Stimulated activated CD4-positive, alpha-beta T cell treated with anti-CD3 and anti-CD28 coated beads, Interleukin-15, amount 100 ng/mL, for 24 hours (primary cell): ENCODE measurements at places on chromosomes 16 and 17.
A peak's percentile ranks its signal among the peaks of the same experiment; 100 is the strongest.

DNA sequence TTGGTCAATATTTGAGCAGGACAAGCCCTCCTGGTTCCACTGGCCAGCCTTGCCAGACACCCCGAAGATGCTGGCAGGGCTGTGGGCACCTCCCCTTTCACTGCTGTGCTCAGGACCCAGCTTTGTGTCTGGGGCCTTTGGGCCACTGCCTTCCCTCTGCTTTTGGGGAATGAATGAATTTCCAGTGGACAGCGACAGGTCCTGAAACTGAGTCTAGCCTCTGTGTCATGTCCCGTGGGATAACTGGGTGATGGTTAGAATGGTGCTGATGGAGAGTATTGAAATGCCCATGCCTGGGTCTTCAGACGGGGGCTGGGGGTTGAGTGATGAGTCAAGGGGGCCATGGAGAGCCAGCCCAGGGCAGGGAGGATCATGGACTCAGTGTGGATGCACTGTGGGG, 135.8 kb downstream of the FOXL1 start:
- DNase-seq: no peak

GRCh38 chr17:13266606-13267005, 248.8 kb upstream of the ELAC2 start:
- no peak for DNase-seq

DNA sequence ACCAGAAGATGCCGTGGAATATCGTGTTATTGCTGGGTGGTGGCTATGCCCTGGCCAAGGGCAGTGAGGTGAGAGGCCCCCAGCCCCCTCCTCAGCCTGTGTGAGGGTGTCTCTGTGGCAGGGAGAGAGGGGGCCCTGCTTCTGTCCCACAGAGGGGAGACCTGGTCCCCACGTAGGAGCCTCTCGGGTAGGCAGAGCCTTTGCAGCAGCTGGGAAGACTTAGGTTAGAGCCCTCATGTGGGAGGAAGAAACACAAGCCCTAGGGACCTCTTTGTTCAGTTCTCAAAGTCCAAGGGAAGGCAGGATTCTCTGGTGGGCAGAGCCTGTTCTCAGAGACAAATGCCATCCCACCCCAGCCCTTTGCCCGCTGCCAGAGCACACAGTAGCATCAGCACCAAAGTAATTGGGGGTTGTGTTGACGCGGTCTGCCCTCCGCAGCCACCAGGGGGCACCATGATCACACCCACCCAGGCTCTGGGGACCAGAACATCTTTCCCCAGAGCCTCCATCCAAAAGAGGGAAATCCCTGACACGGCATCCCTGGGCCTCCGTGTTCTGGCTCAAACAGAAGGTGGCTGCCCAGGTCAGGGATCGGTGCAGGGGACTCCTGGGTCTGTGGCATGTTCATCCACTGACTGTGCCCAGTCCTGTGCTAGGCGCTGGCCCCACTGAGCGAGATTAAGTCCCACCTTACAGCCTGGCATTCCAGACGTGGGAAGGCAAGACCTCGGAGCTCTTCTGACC, 11.5 kb upstream of the FOXN1 start:
- DNase-seq: peak; percentile 86

- no peak for DNase-seq
Measured at GRCh38 chr16:62562121-62562520, 525.9 kb upstream of the CDH8 start.

DNA sequence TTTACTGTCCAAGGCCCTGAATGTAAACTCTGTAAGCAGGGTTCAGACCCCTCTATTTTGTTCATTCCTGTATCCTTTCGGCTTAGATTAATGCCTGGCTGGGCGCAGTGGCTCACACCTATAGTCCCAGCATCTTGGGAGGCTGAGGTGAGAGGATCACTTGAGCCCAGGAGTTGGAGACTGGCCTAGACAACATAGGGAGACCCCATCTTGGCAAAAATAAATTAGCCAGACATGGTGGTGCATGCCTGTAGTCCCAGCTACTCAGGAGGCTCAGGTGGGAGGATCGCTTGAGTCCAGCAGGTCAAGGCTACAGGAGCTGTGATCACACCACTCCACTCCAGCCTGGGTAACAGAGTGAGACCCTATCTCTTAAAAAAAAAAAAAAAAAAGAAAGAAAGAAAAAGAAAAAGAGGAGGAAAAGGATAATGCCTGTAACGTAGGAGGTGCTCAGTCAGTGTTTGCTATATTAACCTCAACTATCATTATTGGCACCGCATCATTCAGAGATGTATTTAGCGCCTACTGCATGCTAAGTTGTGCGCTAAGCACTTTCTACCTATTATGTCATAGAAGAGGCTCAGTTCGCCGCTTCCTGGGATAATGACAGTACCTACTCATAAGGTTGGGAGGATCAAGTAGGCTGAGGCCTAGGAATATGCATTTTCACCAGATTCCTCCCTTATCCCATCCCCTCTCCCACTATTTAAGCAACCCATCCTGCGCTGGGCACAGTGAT, 5.0 kb downstream of the SOCS1 start:
- peak; percentile 46 for DNase-seq

DNA sequence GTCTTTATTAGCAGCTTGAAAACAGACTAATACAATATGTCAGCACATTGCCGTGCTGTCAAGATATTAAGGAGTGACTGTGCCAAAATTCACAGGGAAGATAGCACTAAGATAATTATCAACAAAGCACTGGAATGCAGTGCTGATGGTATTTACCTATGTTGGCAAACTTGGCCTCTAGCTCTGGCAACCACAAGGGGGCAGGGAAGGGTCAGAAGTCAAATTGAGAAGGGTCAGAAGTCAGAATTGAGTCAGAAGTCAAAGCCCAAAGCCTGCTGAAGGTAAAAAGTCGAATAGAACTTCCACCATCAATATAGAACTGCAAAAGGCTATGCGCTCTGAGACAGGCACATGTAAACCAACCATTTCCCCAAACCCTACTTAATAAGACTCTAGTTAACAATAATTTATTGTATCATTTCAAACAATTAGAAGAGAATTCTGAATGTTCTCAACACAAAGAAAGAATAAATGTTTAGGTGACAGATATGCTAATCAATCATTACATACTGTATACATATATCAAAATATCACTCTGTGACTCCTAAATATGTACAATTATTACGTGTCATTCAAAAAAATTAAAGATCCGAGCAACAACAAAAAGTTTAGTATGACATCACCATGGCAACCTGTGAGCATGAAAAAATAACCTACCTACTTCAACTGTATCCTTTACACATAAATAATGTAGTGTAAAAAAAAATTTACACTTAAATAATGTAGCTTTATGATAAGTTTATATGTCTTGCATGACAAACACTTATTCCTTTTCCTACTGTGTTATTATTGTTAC, 916.1 kb downstream of the KCNJ2 start:
- DNase-seq: peak; percentile 21

DNA sequence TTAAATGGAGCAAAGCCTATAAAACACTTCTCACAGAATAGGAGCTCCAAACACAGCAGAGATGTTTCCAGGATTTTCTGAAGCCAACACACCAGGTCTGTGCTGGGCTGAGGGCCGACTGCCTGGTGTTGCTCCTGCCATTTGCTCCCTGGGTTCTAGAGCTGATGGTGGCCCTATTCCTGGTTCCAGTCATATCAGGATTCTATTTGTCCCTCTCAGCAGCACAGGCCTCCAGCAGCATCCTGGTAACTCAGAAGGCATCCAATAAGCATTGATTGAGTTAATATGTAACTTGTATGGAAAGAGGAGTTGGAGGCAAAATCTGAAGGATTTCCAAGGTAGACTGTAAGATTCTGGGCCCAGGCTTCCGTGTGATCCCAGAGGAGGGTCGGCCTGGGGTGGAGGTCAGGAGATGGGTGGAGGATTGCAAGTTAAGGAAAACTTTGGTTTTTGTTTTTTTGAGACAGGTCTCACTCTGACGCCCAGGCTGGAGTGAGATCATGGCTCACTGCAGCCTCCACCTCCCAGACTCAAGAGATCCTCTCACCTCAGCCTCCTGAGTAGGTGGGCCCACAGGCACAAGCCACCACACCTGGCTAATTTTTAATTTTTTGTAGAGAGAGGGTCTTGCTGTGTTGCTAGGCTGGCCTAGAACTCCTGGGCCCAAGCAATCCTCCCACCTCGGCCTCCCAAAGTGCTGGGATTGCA, 5.7 kb downstream of the NUPR1 start:
- DNase-seq: no peak

DNA sequence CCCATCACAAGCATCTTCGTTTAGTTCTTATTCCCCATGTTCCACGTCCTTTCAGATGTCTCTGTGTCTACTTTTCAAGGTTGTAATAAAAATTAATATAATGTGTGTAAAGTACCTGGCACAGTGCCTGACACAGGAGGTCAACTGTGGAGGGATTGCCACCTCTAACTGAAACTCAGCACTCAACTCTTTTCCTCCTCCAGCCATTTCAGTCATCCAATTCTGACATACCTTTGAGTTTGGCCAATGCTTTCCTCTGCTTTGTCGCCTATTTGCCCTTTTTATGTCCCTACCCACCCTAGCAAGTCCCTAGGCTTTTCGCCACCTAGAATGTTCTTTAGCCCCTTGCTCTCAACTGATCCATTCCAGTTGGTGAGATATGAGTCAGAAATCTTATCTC, 1.6 kb downstream of the UBE2Z start:
- DNase-seq: no peak

DNA sequence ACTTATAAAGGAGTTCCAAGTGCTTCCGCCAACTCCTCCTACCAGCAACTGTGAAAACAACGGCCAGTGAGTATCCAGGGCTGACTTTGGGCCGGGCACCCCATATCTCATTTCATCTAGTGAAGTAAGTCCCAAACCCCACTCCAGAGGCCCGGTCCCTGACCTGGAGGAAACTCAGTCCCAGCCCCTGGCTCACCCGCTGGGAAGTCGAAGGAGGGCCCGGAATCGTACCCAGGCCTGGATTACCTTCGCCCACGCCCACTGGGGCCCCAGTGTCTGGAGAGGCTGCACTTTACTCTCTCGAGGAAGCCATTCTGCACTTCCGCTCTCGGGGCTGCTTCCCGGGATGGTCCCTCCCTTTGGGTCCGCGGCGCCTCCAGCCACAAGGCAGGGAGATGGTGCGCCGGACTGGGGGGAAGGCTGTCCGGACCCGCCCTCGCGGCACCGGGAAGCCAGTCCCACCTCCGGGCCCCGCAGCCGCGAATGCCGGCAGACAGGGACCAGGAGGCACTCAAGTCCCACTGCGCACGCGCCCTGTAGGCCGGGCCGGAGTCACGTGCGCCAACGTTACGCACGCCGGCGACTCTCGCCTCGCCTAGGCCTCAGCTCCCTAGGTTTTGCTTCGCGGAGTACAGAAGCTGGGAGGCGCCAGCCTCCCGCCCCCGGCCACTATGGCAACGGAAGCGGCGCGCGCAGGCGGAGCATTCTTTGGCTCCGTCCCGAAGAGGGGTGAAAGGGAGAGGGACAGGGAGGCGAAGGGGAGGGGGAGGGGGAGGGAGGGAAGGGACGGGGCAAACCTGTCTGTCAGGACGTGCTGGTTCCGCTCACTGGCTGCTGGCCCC, at the start of gene CMTR2:
TSS of gene CMTR2 (minus strand) at position 513 of the 842 bp plus-strand sequence. CDS start 3,482 bp downstream, outside the sequence.
- peak; percentile 95 for DNase-seq

DNA sequence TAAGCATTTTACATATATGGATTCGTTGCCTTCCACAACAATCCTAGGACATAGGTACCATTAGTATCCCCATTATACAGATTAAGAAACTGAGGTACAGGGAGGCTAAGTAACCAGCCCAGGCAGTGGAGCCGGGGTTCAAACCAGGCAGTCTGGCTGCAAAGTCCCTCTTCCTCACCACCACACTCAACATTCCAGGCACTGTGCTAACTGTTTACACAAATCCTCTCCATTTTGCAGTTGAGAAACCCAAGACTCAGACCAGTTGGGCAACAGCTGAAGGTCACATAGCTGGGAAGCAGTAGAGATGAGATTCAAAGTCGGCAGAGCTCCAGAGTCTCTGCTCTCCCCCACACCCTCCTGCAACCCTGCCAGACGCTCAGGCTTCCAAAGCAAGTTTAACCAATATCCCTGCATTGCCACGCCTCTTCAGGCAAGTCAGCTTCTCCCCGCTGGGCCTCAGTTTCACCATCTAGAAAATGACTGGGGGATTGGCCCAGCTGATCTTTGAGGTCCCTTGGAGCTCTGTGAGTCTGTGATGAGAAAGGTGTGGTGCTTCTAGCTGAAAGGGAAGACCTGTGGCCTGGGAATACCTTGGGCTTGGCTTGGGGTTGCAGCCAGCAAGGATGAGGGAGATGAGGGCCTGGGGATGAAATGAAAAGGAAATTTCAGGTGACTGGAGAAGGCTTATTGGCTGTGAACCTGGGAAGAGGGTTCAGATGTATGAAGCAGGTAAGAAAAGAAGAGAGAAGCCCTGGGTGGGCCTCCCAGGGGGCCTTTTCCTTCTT, 14.0 kb downstream of the CCR7 start:
- DNase-seq: no peak

GRCh38 chr16:27892879-27893278, 170.6 kb downstream of the GSG1L start:
- DNase-seq: no peak

- DNase-seq: no peak
Measured at GRCh38 chr17:34993031-34993430, 12.7 kb downstream of the LIG3 start.

DNA sequence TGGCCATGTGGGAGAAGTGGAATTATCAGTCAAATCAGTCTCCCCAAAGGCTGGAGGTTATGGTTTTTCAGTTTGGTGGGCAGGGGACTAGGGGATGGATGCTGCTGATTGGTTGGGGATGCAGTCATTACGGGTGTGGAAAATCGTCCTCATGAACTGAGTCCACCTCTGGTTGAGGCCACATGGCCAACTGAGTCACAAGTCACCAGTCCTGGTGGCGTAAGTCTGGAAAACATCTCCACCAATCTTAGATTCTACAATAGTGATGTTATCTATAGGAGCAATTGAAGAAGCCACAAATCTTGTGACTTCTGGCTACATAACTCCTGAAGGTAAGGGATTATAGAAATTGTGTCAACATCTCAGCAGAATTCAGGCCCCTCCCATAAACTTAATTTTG, 5.2 kb upstream of the RNF135 start:
- DNase-seq: no peak

DNA sequence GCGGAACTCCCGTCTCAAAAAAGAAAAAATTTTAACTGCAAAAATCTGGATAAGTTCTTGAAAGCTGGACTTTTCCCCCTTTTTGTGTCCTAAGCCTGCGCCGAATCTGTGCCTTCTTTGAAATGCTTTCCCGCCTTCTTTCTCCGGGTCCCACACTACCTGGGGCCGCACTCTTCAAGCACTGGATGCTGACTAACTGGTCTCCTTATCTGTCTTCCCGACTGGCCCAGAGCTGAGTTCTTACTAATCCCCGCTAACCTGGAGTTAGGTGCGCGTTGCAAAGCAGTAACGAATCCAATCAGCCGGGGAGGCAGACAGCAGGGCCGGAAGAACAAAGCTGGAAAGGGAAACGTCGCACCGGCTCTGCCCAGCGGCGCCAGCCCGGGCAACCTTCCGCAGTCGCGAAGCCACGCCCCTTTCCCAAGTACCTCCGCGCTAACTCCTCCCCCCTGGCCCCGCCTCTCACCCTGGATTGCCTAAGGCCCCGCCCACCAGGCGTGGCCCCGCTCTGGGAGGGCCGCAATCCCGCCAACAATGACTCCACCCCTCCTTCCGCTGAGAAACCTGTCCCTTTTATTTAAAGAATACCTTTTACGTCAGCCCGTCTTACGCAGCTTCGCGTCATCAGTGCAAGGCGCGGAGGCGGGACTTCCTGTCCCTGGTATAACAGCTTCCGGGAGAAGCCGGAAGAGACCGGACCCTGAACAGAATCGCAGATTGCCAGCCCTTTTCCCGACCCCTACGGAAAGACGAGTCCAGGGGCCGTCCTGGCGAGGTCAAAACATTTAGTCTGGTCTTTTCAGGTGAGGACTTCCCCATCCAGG, at the start of gene TMUB2:
TSS of gene TMUB2 (plus strand) at position 666 of the 824 bp plus-strand sequence. CDS start 737 bp downstream, outside the sequence.
- DNase-seq: peak; percentile 100
